Posterior cingulate gyrus (tissue), 11 donors: ENCODE measurements at places on chromosomes 3 and 15.

- DNase-seq = no peak
These were observed 558 bp upstream of the IL17RC start for GRCh38 chr3:9916346-9916733.

GRCh38 chr3:72440491-72440890 lies 407.8 kb downstream of the SHQ1 start:
- DNase-seq = no peak

GRCh38 chr15:88472225-88472624 lies 4.7 kb downstream of the MRPS11 start:
- DNase-seq = no peak

- no peak for DNase-seq
These were observed 68.2 kb upstream of the THRB start for GRCh38 chr3:24562895-24563294.

- peak; percentile 67 for DNase-seq
These were observed 69.9 kb upstream of the GOLIM4 start for GRCh38 chr3:168165390-168166269.

DNA sequence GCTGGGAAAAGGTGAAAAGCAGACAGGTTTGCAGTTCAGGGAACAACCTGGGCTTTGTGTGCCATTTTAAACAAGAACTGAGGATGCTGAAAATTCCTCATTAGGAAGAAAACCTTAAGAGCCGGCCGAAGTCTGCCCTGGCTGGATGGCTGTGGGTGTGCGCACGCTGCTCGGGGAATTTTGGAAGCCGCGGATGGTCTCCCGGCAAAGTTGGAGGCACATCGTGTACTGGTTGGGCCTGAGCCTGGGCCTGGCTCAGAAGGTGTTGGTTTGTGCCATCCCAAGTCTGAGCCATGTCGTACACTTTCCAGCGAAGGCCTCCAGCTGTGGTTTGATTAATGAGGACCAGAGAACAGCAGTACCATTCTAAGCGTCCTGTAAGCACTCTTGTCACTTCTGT lies 188.2 kb downstream of the ATP10A start:
- DNase-seq = peak; percentile 35

DNA sequence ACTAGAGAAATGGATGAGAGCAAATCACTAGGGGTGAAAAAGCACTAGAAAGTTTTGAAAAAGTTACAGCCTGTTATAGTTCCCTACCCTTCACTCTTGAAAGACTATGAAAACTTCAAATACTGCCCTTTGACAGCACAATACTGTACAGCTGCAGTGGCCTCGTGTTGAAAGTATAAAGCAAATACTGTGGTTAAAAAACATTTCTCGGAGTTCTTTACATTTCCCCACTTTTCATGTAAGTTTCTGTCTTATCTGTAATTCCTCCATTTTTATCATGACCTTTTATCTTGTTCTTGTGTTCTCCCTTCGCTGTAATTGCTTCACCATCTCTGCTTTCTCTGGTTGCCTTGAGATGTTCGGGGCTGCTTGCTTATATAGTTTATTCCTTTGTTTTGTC lies 423.8 kb upstream of the CFAP20DC start:
- DNase-seq = no peak

DNA sequence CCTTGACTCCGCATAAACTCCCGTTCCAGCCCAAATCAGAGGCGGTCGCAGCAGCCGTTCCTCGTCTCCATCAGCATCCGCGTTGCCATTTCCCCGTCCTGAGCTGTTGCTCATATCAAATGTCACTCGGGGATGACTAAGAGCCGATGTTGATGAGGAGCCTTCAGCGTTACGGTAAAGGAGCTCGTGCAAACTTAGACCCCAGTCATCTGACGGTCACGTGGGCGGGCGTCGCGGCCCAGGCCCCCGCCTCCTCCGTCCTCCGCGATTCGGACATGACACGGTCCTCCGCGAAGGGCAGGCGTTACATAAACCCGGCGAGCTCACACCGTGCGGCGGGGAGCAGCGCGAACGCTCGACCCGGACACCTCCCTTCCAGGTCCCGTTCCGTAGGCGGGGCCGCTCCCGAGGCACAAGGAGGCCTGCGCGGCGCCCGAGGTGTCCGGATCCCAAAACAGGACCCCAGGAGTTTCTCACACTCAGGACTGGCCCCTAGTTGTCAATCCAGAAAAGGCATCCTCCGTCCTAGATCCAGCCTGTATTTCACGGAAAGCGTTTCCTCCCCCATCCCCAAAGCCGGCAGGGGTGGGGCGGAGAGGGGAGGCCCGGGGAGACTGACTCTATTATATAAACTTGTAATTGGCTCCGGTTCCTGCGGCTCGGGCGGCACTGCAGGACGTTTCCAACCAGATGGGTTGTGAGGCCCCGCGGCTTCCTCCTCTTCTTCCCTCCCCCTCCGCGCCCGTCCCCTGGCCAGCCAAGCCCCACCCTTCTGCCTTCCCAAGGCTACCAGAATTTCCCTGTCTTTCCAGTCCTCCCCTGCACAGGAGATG lies 100.0 kb upstream of the IGF1R start:
- DNase-seq = peak; percentile 93

GRCh38 chr15:74983725-74984231 lies 11.6 kb upstream of the SCAMP5 start:
- DNase-seq = no peak

GRCh38 chr3:120145542-120146285 lies 51.5 kb upstream of the GSK3B start:
- no peak for DNase-seq

DNA sequence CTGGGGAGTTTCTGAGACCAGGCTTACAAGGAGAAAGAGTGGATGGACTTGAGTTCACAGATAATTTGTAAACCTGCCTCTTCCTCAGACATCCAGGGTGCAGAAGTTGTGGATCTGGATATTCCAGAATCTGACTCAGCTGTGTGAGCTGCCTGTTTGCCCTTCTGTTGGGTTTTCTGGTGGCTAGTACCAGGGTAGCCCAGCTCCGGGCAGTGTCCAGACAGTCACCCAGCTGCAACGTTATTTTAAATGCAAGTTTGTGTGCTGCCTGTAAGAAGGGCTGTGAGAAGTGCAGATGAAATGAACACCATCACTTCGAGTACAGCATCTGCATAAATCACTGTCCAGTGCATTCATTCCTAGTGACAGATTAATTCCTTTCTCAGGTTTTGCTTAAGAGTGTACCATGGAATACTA lies 1053.0 kb downstream of the TUSC7 start:
- no peak for DNase-seq

- DNase-seq = no peak
These were observed 97.3 kb downstream of the RTP4 start for GRCh38 chr3:187465503-187465902.

- no peak for DNase-seq
These were observed 34.8 kb upstream of the DCP1A start for GRCh38 chr3:53382106-53382505.

GRCh38 chr3:171230865-171231264 lies 204.3 kb upstream of the SLC2A2 start:
- no peak for DNase-seq

- DNase-seq = peak; percentile 69
These were observed 498 bp upstream of the ARNT2 start for GRCh38 chr15:80403712-80404056.

GRCh38 chr15:91520850-91521249 lies 332.7 kb upstream of the SLCO3A1 start:
- DNase-seq = no peak

GRCh38 chr3:66398228-66399025 lies 102.4 kb downstream of the LRIG1 start:
- DNase-seq = no peak

- no peak for DNase-seq
These were observed at the start of gene CDV3 for GRCh38 chr3:133573629-133574194. Gene CDV3, plus strand, starts transcription at chr3:133573686. Its CDS starts 359 bp downstream, at chr3:133574045.

- DNase-seq = no peak
These were observed 32.4 kb downstream of the LEO1 start for GRCh38 chr15:51939216-51939615.

DNA sequence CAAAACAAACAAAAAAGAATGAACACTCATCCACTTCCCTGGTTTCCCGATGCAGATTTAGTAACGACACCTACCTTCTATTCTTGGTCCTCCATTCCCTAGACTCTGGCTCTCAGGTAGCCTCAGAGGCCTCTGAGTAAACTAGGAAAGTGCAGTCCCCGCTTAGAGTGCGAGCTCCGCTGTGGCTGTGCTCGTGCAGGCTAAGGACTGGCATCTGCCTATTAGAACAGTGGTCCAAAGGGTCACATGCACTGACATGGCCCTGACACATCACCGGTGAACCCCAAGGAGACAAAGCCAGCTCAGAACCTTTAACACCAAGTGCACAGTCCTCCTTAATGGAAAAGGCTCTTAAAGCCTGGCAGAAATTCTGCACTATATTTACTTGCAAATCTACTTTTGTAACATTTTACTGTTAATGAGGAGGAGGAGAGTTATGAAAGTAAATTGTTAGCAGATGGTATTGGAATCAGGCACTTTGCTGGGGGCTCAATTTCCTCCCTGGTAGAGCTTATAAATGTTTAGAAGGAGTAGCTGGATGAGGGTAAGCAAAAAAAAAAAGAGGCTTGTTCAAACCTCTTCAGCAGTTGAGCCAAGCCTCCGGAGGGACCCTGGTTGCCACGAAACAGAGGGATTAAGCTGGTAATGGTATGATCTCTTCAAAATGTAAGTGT lies 31.1 kb downstream of the VGLL4 start:
- DNase-seq = no peak

- peak; percentile 76 for DNase-seq
These were observed 114.7 kb downstream of the ETFA start for GRCh38 chr15:76196269-76197231.

GRCh38 chr3:11641316-11641682 lies 2.4 kb downstream of the VGLL4 start:
- DNase-seq = no peak

DNA sequence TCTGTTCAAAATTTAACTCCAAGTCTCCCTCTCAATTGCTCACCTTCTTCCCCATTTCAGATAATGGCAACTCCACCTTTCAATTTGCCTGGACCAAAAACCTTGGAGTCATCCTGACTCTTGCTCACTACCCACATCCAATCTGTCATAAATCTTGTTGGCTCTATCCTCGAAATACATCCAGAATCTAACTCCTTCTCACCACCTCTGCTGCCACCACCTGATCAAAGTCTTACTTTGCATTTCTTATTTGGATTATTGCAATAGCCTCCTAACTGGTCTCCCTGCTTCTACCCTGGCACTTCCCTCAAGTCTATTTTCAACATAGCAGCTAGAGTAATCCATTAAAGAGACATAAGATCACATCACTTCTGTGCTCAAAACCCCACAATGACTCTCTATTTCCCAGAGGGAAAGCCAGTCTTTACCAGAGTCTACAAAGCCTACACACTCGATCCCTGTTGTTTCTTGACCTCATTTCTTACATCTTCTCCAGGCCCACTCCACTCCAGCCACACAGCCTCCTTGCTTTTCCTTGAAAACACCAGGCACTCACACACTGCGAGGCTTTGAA lies 86.6 kb downstream of the GPR156 start:
- DNase-seq = no peak

DNA sequence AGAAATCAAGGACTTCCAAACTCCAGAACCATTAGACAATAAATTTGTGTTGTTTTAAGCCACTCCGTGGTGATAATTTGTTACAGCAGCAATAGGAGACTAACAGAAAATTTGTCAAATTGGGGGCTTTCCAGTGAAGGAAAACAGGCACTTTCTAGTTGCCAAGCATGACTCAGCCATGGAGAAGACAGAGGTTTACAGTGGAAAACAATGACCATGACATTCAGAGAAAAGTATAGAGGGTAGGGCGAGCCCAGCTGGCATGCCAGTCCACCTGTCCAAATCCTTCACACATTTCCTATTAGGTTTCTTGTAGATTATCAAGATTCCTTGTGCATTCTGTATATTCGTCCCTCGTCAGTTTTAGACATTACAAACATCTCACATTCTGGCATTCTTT lies 24.9 kb downstream of the SLCO2A1 start:
- DNase-seq = no peak

- DNase-seq = no peak
These were observed 71.0 kb downstream of the OXNAD1 start for GRCh38 chr3:16335772-16336645.

DNA sequence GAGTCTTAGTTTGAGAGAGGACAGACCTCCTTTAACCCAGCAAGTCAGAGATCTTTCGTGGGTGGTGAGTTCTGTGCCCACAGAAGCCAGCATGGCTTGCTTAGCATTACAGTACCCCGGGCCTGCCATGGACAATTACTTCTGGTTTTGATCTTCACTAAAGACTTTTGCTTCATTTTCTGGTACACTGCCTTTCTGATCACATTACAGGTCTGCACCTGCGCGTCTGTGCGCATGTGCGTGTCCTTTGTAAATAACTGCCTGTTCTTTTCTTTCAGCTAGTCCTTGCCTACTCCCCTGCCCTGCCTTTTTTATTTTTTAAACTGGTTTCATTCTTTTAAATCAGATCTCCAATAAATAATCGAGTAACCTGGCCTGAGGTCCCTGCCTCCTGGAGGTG lies 57.1 kb upstream of the CMTM8 start:
- DNase-seq = no peak

- no peak for DNase-seq
These were observed 760.4 kb downstream of the ZPLD1 start for GRCh38 chr3:103195216-103195615.

DNA sequence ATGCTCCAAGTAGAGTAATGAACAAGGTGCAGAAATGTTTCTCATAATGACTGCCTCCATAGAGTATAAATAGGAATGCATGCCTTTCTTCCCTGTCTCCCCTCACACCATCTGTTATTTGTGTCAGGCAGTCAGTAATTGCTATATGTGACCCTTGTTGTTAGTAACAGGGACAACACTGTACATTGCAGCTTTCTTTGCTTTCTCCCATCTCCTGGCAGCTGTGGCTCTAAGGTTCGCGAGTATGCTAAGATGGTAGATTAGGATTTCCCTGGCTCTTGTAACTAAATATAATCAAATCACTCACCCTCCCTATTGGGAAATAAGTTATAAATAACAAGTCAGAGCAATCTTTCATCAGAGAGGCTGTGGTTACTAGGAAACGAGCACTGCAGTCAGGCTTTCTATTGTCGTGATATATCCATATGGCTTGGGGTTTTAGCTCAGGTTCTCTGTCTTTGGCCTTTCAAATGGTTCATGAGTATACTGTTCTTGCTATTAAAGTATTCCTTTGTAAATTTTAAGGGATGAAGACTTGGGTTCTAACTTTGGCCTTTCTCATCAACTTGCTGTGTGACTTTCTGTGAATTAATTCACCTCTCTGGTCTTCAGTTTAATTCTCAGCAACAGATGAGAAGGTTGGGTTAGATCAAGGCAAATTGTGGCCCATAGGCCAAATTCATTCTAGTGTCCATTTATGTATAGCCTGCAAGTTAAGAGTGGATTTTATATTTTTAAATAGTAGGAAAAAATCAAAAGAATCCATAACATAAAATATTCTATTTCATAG lies 8.1 kb upstream of the MINDY4B start:
- DNase-seq = no peak

- no peak for DNase-seq
These were observed 133.9 kb upstream of the LRRFIP2 start for GRCh38 chr3:37308247-37308646.

GRCh38 chr3:192303235-192303634 lies 424.1 kb downstream of the FGF12 start:
- peak; percentile 22 for DNase-seq

GRCh38 chr15:29687204-29687815 lies 135.0 kb downstream of the TJP1 start:
- DNase-seq = no peak
